Kidney (tissue), 22 donors: ENCODE measurements at places on chromosomes 13 and 19.

- DNase-seq, result peak; percentile 70
Observed at GRCh38 chr19:821825-822503, at the start of gene PLPPR3. PLPPR3 (minus strand) TSS chr19:821955; CDS start chr19:821559, 396 bp downstream.

- DNase-seq, result no peak
Observed at GRCh38 chr19:7744199-7744786, 3.0 kb downstream of the CD209 start.

- DNase-seq, result peak; percentile 90
Observed at GRCh38 chr19:34963573-34964406, at the start of gene ZNF792. ZNF792 (minus strand) TSS chr19:34964229; CDS start chr19:34963662, 567 bp downstream.

GRCh38 chr13:113796964-113797676, 38.1 kb downstream of the TMEM255B start:
- DNase-seq, result no peak

DNA sequence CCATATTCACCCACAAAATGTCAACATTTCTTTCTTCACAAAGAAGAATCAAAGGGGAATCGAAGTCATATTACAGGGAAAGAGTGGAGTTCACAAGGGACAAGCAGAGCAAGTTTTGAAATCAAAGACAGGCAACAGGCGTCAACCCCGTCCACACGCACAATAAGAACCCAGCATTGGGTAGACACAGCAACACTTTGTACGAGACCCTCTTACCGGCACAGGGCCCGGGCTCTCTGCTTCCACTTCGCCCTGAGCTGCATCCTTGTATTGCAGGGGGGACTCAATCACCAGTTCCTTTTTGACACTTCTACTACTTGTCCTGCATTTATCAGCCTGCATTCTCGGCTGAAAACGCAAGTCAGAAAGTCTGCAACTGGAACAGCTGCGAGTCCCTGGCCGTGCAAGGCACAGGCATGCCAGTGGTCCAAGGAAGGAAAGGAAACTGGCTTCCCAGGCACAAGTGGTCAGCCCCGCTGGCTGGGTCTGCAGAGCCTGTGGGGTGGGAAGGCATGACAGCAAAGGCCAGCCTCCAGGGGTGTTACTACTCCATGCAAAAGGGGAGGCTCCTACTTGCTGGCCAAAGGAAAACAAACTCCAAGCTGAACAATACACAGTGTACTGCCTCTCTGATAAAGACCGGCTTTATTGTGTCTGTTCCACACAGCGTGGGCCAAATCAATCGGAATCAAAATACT, at the start of gene DOCK9:
TSS of gene DOCK9 (minus strand) at position 497 of the 698 bp plus-strand sequence. CDS start at position 342, 155 bp downstream.
- peak; percentile 82 for DNase-seq

DNA sequence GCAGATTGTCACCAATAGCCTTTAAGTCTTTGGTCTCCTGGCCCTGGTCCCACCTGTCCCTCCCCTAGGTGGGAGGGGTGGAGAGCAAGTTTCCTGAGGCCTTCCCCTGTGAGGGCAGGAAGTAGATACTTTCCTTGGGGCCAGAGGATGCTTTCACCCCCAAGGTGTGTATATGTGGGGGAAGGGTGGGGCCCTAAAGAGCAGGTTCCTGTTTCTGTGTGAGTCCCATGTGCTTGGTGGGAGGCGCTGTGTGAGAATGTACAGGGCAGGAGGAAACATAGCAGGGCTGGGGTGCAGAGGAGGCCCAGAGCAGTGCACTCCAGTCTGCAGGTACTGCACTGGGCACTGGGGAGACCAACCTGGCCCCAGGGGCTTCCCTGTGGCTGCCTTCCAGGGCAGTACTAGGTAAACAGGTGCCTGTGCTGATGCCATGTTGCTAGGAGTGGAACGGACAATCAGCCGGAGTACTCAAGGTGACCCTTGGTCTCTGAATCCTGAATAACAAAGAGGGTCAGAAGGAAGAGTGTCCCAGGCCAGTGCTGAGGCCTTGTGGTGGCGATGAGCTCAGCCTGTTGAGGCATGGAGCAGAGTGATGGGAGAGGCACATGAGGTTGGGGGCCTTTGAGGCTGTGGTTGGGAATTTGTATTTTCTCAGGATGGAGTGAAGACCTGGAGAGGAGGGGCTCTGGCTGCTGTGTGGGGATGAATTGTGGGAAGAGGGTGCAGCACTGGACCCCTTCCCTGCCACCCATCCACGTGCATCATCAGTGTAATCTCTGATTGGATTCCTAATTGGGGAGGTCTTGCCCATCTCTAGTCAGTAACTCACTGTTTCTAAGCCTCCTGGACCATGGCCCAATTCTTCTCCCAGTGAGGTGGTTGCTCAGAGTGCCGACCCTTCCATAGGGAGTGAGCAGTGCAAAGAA, 5.1 kb downstream of the EGLN2 start:
- no peak for DNase-seq

DNA sequence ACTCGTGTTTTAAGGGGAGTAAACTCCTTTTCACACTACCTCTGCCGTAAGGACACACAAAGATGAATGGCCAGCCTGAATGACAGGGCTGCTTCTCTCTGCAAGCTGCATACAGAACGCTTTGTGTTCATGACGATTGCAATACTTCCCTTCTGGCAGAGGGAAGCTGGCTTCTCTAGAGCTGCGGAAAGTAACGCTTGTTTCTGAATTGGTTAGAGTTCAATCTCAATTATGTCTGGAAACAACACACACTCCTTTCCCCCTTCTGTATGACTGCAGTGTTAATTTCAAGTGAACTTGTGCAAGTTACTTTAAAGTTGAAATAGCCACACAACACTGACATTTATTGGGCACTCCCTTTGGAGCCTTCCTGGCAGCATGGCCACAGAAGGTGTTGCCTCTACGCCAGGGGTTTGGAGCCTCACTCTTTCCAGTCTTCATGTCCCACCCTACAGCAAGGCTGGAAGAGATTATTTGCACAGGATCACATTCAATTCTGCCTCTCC, 242.6 kb downstream of the NDFIP2 start:
- DNase-seq, result no peak

GRCh38 chr13:45178349-45179162, 22.3 kb downstream of the KCTD4 start:
- no peak for DNase-seq

DNA sequence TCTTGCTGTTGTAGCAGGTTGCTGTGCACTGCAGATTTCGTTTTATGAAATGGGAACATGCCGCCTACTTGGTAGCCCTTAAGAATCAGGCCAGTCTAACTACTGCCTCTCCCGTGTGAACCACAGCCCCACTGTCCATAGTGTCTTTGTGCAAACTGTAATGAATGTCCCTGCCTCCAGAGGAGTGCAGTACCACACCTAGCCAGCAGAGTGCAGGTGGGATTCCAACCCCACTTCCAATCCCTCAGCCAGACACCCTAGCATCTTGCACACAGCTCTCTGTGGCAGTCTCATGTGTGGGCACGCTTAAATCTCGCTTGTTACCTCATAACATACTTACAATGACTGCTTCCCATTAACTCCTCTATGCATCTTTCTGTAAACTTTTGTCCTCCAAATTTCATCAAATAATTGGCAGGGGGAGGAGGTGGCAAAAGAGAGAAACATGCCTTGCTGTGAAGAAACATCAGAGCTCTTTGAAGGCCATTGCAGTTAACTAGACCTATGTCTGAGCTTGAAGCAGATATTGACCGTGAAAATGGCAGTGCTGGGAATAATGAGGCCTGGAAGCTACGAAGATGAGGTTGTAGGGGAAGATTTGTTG, 47.2 kb downstream of the ZAR1L start:
- DNase-seq, result no peak

GRCh38 chr13:40181203-40181845, 485.1 kb downstream of the FOXO1 start:
- DNase-seq, result no peak

GRCh38 chr19:39131255-39131755, 5.7 kb downstream of the PAK4 start:
- DNase-seq, result no peak

GRCh38 chr19:14505488-14506239, 9.7 kb upstream of the GIPC1 start:
- DNase-seq, result peak; percentile 76

DNA sequence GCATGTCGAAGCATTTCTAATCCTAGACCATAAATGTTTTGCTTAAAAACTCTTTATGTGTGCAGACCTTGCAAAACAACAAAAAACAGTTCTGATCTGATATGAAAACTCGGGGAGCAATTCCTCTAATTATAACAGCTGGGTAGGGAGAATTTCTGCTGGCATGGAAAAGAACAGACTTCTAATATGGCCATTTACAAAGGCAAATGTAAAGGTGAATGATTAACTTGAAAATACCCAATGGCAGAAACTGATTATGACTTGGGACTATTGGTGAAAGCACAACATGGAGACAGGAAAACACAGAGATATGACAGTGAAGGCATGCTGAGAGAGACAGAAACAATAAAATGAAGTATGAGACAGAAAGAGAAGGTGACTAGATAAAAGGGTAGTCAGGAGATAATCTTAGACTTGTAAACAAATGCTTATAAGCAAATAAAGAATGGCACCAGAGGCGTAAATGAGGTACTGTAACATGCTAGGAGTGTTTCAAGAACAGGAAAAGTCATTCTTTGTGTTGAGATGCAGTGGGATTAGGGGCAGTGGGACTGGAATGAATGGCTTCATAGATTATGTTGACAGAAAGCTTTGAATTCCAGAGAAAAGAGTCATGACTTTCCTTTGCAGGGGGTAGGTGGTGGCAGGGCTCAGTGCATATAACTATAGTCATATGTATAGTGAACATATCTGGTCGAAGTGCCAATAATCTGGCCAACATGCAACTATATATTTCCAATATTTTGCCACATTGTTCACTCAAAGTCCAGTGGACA, 393.0 kb downstream of the ITGBL1 start:
- DNase-seq, result no peak

DNA sequence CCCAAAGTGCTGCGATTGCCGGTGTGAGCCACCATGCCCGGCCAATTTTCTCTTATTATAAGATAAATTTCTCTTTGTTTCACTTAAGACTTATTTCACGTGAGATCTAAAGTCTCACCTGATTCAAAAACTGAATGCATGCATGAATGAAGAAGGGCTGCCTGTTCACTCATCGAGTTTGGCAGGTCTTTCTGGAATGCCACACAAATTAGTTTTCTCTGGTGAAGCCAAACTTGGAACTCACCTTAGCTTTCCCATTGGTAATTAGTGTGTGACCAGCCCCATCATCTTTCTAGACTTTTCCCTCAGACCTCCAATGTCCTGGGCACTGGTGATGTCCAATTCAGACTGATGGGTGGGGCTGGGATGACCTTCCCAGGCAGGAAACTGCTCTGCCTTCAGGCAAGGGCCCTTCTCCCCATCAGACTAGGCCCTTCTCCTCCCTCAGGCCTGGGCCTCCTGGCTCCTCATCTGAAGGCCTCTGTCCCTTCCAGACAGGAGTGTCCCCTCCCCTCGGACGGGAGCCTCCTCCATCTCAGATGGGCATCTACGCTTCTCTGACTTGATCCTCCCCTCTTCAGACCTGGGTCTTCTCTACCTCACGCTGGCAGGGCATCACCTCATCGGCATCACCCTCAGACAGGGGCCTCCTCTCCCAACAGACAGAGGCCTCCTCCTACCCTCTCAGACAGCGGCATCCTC, 14.4 kb downstream of the C3 start:
- no peak for DNase-seq

DNA sequence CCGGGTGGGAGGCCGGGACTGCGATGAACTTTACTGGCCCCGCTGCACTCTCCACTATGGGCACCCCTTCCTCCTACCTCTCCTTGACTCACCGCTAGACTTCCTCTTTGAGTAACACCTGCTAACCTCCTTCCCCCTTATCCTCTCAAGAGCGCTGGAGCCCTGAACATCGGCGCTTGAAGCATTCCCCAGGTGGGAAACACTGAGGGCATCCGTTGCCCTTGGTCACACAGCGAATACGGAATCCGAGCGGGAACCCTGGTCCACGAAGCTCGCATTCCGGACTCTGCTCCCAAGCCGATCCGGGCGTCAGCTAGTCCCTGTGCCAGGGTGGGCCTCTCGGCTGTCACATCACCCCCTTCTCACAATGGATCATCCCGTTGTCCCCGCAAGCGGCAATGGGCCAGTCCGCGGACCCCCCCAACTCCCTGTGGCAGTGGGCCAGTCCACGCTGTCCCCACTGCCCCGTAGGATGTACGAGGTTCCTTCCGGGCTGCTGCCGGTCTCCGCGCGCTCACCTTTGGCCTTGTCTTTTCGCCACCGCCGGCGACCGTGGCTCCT, 4.2 kb downstream of the LIPE start:
- peak; percentile 90 for DNase-seq

DNA sequence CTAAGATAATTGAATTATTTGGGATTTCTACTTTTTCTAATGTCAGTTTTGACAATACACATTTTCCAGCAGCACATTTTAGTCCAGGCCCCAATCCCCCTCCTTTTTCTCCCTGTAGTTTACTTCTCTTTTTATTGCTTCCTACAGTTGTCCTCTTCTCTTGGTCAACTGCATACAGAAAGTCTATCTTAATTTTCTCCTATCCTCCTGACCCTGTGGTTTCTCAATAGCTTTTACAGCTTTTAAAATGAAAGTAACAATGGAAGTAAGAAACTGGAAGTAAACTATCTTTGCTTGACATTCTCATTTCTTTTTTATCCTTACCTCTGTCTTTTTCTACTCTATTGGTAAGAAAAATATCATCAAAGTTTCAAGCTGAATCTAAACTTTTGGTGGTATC, 106.5 kb upstream of the OXGR1 start:
- DNase-seq, result no peak

DNA sequence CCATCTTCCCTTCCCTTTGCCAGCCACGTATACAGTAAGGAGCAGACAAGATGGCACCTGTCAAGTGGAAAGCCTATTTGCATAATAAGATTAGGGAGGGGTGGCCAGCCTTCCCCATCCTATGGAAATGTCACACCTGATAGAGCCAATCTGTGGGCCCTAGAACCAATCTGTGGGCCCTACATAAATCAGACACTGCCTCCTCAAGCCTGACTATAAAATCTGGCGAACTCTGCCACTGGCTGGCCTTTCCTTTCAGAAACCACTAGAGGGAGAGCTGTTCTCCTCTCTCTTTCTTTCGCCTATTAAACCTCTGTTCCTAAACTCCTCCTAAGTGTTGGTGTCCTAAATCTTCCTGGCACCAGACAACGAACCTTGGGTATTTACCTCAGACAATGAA, 231.5 kb upstream of the KLHL1 start:
- DNase-seq, result no peak

DNA sequence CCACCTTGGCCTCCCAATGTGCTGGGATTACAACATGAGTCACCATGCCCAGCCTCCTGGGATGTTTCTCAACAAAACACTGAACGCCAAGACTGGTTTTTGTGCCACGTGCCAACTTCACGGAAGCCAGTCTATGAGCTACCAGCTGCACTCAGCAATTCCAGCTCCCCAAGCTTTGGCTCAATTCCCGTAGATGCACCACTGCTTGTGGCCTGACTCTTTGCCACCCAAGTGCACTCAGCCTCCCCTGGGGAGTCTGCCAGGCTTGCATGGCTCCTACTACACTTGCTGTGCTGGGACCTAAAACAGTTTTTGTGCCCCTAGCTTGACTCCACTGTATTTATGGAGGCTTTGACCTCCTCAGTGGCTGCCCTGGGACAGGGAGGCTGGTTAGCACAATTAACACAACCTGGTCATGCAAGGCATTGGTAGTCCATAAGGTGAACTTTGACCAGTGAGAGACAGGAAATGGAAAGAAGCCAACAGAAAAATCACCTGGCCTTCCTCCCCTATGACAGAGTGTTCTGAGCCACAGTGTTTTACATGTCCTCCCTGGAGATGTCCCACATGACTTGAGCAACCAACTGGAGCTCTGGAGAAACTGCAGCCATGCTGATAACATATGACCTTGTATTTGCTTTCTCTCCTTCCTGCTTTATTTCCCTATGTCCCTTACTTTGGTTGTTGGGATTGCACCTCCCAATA, 1173.1 kb downstream of the UQCRFS1 start:
- DNase-seq, result no peak

- no peak for DNase-seq
Observed at GRCh38 chr13:94692030-94692429, 20.3 kb downstream of the SOX21 start.

- DNase-seq, result no peak
Observed at GRCh38 chr19:17616961-17617806, 61.7 kb downstream of the COLGALT1 start.
